ENCODE measurements at places on chromosomes 7 and 10. TPM values are rescaled to one million over a fixed set of nuclear protein-coding genes. Genes with fewer than 3 reads are reported as not detected.

Gene GRID2IP
- 0.90 TPM for polyA plus RNA-seq

DNA sequence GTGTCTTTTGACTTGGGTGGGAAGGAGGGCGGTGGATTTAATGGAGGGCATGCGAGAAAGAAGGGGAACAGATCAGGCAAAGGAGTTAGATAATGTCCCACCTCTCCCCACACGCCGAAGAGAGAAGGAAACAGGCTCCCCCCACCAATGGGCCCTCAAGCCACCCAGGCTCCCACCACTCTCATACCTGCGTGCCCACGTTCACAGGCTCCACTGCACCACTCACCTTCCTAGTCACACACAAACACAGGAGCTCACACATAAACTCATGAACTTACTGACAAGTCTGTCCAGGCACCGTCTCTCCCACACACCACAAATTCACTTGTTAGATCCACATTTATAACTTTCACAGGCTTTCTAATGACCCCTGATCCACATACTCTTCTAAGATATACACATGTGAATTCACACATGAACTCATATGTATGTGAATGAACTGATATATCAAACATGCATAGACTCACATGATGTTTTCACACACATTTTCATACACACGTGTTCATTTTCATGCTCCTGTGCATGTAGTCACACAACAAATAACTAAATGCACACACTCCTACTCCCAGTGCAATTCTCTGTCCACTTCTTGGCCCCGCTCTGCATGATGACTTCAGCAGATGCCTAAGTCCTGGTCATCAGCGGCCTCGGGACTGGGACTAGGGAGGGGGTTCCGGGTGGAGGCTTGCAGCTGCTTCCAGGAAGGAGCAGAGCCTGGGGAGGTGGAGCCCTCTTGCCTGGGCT is 1.5 kb downstream of the LZTS2 start:
- peak; percentile 82 for DNase-seq

GRCh38 chr10:7291487-7292270 is 119.2 kb downstream of the SFMBT2 start:
- no peak for DNase-seq

- DNase-seq, result peak; percentile 26
These were observed 55.3 kb upstream of the INPP5A start for GRCh38 chr10:132482090-132482800.

DNA sequence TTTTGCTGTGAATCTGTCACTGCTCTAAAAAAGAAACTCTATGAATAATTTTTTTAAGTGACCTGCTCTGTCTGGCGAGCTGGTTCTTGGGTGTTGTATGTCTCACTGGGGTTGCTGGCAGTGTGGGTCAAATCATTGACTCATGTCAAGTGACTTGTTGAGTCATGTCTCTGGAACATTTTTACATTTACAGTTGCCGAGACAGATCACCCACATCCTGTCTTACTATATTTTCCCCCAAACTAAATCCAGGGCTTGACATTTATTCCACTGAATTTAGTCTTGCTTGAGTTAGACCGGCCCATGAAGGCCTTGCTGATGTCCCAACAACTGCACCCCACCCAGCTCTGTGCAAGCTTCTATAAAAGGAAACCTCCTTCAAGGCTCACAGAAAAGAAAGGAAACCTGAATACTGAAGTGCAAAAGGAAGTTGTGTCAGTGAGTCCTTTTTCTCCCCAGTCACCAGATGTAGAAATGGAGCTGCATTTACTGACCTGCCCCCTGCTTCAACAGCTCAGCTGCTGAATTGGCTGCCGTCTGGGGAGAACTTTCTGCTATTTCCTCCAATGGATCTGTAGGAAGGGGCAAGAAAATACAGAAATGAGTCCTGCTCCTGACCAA is 290.3 kb downstream of the TNS3 start:
- no peak for DNase-seq

DNA sequence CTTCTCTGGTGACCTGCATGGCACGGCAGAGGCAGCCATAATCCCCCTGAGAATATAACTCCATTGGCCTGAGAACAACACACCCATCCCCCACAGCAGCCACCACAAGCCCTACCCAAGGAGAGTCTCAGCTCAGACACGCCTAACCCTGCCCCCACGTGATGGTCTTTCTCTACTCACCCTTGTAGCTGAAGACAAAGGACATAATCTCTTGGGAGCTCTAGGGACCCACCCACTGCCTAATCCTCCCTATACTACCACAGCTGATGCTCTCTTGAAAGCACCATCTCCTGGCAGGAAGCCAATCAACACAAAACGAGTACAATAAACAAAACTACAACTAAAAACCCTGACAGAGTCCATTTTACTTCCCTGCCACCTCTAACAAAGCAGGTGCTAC is 30.7 kb upstream of the HPSE2 start:
- no peak for DNase-seq

DNA sequence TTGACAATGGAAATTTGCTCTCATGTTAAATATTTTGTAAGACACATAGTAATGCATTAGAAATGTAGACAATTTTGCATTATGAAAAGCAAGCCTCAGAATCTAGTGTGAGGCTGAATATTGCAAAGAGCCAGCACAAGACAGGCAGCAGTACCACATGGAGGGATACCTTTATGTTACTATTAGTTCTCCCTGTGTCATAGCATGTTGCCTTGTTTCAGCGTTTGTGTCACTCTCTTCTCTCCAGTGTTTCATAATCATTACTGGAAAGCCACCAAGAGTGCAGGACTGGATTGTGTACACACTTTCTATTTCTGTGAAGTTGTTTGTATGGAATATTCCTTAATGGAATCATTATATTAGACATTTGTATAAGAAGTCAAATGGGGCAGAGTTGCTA is 8.5 kb downstream of the AHR start:
- no peak for DNase-seq

DNA sequence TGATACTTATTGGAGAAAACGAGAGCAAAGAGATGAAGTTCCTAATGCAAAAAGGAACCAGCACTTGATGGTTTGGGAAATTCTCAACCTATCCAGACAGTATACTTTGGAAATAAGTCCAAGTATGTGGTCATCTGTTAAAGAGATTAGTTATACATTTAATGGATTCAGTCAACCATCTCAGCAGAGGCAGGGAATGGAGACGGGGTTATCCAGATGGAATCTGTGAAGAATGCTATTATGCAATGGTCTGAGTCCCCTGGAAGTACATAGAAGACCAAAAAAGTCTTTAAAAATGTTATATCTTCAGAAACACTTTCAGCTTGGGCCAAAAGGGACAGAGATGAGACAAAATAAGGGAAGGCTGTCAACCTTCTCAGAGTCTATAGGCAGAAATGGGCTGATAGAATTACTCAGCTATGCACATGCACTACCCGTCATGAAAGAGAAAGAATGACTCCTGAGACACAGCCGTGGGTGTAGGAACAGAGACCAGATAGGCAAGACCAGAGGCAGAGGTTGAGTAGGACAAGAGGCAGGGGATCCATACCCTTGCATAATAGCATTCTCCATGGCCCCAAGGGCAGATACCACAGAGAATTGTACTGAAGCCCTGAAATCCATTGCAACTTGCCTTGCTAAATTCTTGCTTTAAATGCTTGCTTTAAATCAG is 738.8 kb upstream of the POT1 start:
- peak; percentile 8 for DNase-seq

- DNase-seq, result no peak
These were observed 36.3 kb downstream of the NHLRC2 start for GRCh38 chr10:113890769-113891168.
